Kidney epithelial cell (primary cell): ENCODE measurements at places on chromosomes 1 and 21. TPM values are rescaled to one million over a fixed set of nuclear protein-coding genes. Genes with fewer than 3 reads are reported as not detected.

F3 gene
- total RNA-seq = 132 and 152 TPM in 2 replicates

DCST1 gene
- not detected in 2 replicates for total RNA-seq

S100A9 gene
- total RNA-seq = 35.3 and 55.9 TPM in 2 replicates

ST3GAL3 gene
- total RNA-seq = 13.8 and 15.0 TPM in 2 replicates

SIPA1L2 gene
- total RNA-seq = 13.7 and 16.4 TPM in 2 replicates

OR10K1 gene
- not detected in 2 replicates for total RNA-seq

MMEL1 gene
- total RNA-seq = 1.9 TPM in 1 of 2 replicates, not detected in the other

C1orf50 gene
- total RNA-seq = 2.9 and 4.6 TPM in 2 replicates

DTL gene
- total RNA-seq = 5.1 and 6.4 TPM in 2 replicates

DCST2 gene
- 0.27 TPM in 1 of 2 replicates, not detected in the other for total RNA-seq

LCE1F gene
- not detected in 2 replicates for total RNA-seq

S100A8 gene
- not detected in 2 replicates for total RNA-seq

OR14K1 gene
- not detected in 2 replicates for total RNA-seq

NECAP2 gene
- 135 and 145 TPM in 2 replicates for total RNA-seq

LIPI gene
- total RNA-seq = not detected in 2 replicates

TFF2 gene
- total RNA-seq = not detected in 2 replicates

HOOK1 gene
- 8.9 and 10.9 TPM in 2 replicates for total RNA-seq

SLAMF9 gene
- total RNA-seq = not detected in 2 replicates

SLAMF7 gene
- 0.08 and 0.21 TPM in 2 replicates for total RNA-seq

TMPRSS2 gene
- total RNA-seq = 8.2 and 9.7 TPM in 2 replicates

GLIS1 gene
- 0.63 and 0.75 TPM in 2 replicates for total RNA-seq

SLC44A3 gene
- 13.1 and 14.6 TPM in 2 replicates for total RNA-seq

TFAP2E gene
- total RNA-seq = 0.67 and 0.75 TPM in 2 replicates

TRIM46 gene
- 7.1 and 9.1 TPM in 2 replicates for total RNA-seq

MT1HL1 gene
- total RNA-seq = not detected in 2 replicates

SPRR1B gene
- 0.63 TPM in 1 of 2 replicates, not detected in the other for total RNA-seq

CR1 gene
- 0.07 and 0.13 TPM in 2 replicates for total RNA-seq

OR2T12 gene
- not detected in 2 replicates for total RNA-seq

MRPL20 gene
- 134 and 159 TPM in 2 replicates for total RNA-seq

CYP4A22 gene
- total RNA-seq = not detected in 2 replicates

PLA2G2A gene
- total RNA-seq = not detected in 2 replicates

CFAP126 gene
- total RNA-seq = not detected in 2 replicates

AMPD1 gene
- total RNA-seq = 0.07 TPM in 1 of 2 replicates, not detected in the other

AMY2B gene
- 3.4 and 6.3 TPM in 2 replicates for total RNA-seq

TNFRSF4 gene
- 0.25 and 3.6 TPM in 2 replicates for total RNA-seq

HSPA6 gene
- 0.84 TPM in 1 of 2 replicates, not detected in the other for total RNA-seq

RBP7 gene
- 11.1 and 14.8 TPM in 2 replicates for total RNA-seq

PADI4 gene
- total RNA-seq = not detected in 2 replicates

RUNX3 gene
- 0.38 and 0.82 TPM in 2 replicates for total RNA-seq

PCP4 gene
- 1.2 TPM in 1 of 2 replicates, not detected in the other for total RNA-seq

DNM3 gene
- 1.6 and 2.7 TPM in 2 replicates for total RNA-seq

COL11A1 gene
- total RNA-seq = 0.38 and 0.48 TPM in 2 replicates

COL24A1 gene
- total RNA-seq = 0.07 and 0.21 TPM in 2 replicates

CD160 gene
- not detected in 2 replicates for total RNA-seq

CDCA8 gene
- total RNA-seq = 3.1 and 4.0 TPM in 2 replicates

FMO2 gene
- total RNA-seq = not detected in 2 replicates

ANGPTL3 gene
- total RNA-seq = not detected in 2 replicates

PERM1 gene
- 0.34 TPM in 1 of 2 replicates, not detected in the other for total RNA-seq
